GM04503 (cell line): ENCODE measurements at places on chromosomes 5 and 9.

DNA sequence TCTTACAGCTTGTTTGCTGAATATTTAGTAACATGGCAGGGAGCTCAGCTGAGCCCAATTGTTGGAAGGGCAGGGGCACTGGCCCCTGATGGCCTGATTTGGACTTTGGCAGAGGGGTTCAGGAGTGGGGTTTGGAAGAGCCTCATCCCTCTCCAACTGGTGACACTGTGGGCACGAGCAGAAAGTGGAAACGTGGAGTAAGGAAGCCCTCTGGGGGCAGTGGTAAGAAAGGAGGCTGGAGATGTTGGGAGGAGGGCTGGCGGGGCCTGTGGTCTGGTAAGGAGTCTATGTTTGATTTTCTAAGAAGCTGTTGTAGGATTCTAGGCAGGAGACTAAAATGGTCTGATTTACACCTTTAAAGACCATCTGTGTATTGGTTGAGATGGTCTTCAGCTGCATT lies 208.9 kb downstream of the HSPA4 start:
- DNase-seq, result no peak

GRCh38 chr9:113927277-113927676 lies 51.2 kb downstream of the ZNF618 start:
- DNase-seq, result no peak

- no peak for DNase-seq
These were observed 255.1 kb upstream of the NREP start for GRCh38 chr5:112012104-112012503.

GRCh38 chr9:100698945-100699344 lies 121.1 kb downstream of the CAVIN4 start:
- DNase-seq, result no peak

DNA sequence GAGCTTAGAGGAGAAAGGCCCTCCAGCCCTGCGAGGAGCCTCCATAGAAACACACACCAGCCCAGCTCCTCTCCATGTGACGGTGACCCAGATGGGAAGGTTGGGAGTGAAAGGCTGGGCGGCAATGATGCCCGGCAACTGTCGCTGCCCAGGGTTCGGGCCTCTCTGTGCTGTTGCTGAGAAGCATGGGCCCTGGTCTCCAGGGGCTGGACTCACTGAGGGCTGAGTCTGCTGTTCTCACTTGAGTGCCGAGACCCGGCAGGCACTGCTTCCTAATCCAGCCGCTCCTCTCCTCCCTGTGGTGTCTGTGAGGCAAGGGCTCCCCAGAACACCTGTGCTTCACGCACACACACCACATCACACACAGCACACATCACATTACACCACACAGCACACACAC lies 493.6 kb downstream of the GADD45G start:
- no peak for DNase-seq
